ENCODE measurements at places on chromosomes 2 and 18. TPM values are rescaled to one million over a fixed set of nuclear protein-coding genes. Genes with fewer than 3 reads are reported as not detected.

GRCh38 chr2:166516712-166517303 lies 22.8 kb upstream of the SCN7A start:
- H3K4me1 ChIP-seq = no peaks in the 10 kb centered on the region
- no peaks in the 10 kb centered on the region for H3K27me3 ChIP-seq
- H3K27ac ChIP-seq = no peak overlapping the region
- no peaks in the 10 kb centered on the region for H3K36me3 ChIP-seq
- DNase-seq = no peak

DNA sequence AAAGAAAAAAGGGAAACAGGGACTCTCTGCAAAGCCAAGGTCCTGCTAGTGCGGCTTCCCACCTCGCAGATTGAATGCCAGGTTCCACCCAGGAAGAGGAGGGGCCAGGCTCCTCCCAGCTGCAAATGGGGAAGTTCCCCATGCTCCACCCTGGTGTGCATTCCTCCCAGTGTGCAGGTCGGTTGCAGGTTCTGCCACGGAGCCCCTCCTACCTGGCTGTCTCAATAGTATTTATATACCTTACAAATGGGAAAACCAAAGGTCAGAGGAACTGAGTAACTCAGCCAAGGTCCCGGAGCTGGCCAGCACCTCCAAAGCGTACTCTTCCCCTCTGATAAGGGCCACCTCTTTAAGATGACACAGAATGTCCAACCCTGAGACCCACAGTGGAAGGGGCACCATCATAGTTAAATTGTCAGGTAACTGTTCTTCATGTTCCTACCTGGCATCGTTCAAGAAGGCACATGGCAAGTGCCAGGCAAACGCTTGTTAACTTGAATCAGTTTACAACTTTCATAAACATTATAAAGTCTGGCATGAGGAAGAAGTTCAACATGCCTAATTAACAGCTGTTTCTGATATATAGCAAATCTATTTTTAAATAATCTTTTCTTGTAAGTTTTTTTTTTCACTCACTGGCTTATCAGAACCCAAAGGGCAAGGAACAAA lies 35.5 kb downstream of the POU3F3 start:
- no peaks in the 10 kb centered on the region for H3K4me1 ChIP-seq
- DNase-seq = no peak
- H3K4me3 ChIP-seq = no peak overlapping the region
- no peaks in the 10 kb centered on the region for H3K36me3 ChIP-seq
- peaks cover 2% of the 10 kb centered on the region for H3K27me3 ChIP-seq

DNA sequence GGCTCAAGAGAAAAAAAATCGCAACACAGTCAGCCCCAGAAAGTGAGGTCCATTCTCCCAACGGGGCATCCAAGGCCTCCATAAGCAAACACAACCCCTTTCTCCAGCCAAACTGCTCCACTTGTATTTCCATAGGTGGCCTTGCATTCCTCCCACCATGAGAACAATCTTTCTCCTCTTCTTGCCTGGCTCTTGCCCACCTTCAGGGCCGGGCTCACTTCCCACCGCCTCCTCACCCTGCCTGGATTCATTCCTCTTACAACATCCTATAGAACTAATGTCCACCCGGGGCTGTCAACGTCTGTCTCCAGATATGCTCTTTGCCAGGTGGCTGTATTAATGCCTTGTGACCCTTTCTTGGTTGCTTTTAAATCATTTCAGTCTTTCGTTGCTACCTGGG lies 124.5 kb downstream of the SMAD7 start:
- no peak for DNase-seq
- no peaks in the 10 kb centered on the region for H3K27me3 ChIP-seq
- peaks cover 48% of the 10 kb centered on the region for H3K4me1 ChIP-seq
- no peak overlapping the region for H3K27ac ChIP-seq

GRCh38 chr2:11764359-11764758 lies 17.9 kb downstream of the LPIN1 start:
- H3K36me3 ChIP-seq = peaks cover 17% of the 10 kb centered on the region
- H3K27me3 ChIP-seq = no peaks in the 10 kb centered on the region
- no peak overlapping the region for H3K4me3 ChIP-seq
- no peak overlapping the region for H3K27ac ChIP-seq
- H3K4me1 ChIP-seq = no peaks in the 10 kb centered on the region

GRCh38 chr2:3458396-3459184 lies 60.7 kb downstream of the ADI1 start:
- no peaks in the 10 kb centered on the region for H3K27me3 ChIP-seq
- no peak overlapping the region for H3K27ac ChIP-seq
- no peaks in the 10 kb centered on the region for H3K4me1 ChIP-seq
- no peak for DNase-seq

DNA sequence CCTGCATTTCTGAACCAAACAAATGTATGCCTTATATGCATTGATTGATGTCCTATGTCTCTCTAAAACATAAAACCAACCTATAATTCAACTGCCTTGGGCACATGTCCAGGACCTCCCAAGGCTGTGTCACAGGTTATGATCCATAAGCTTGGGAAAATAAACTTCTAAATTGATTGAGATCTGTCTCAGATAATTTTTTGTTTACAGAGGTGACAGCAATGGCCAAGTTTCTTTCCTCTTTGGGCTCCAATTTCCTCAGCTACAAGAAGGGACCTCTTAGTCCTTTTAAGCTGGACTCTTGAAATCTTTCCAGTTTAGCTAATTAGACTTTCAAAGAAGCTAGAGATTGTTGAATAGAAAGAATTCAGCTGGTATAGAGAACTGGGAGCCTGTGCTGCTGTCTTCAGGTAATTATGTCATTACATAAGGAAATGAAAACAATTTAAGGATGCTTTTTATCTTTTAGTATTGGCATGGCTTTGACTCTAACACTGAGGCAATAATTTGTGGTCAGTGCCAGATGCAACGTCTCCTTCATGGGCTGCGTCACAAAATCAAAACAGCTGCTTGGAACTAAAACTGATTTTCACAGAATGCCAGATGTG lies 412.1 kb upstream of the TRIB2 start:
- H3K4me3 ChIP-seq = no peak overlapping the region
- peaks cover 14% of the 10 kb centered on the region for H3K27me3 ChIP-seq
- H3K4me1 ChIP-seq = peaks cover 9% of the 10 kb centered on the region
- no peak overlapping the region for H3K27ac ChIP-seq
- H3K36me3 ChIP-seq = no peaks in the 10 kb centered on the region
- peak; percentile 48 for DNase-seq

- H3K27ac ChIP-seq = no peak overlapping the region
- no peak overlapping the region for H3K4me3 ChIP-seq
- peaks cover 2% of the 10 kb centered on the region for H3K27me3 ChIP-seq
- no peaks in the 10 kb centered on the region for H3K36me3 ChIP-seq
Observed at GRCh38 chr2:71939588-71940535, 207.8 kb downstream of the CYP26B1 start.

GRCh38 chr2:101195871-101196661 lies 44.9 kb upstream of the TBC1D8 start:
- no peak for DNase-seq
- H3K36me3 ChIP-seq = no peaks in the 10 kb centered on the region
- H3K4me1 ChIP-seq = peaks cover 4% of the 10 kb centered on the region
- H3K27me3 ChIP-seq = peaks cover 5% of the 10 kb centered on the region

GRCh38 chr18:24935896-24936295 lies 416.1 kb downstream of the ZNF521 start:
- H3K36me3 ChIP-seq = no peaks in the 10 kb centered on the region
- H3K27me3 ChIP-seq = peaks cover 3% of the 10 kb centered on the region
- H3K4me1 ChIP-seq = no peaks in the 10 kb centered on the region

DNA sequence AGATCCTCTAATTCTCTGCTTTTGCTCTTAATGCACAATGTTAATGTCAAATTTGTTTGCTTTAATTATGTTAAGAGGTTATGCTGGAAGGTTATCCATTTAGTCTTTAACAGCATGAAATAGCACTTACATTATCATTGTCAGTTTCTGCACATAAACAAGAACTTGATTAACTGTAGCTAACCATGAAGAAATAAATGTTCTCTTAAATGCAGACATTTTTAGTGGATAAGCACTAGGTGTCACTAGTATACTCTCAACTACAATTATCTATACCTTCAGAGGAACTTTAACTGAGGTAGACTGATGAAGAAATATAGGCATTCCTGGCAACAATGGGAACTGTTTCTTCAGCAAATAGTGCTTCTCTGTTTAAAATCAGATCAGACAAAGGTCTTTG lies 178.8 kb upstream of the CHST9 start:
- peaks cover 3% of the 10 kb centered on the region for H3K27me3 ChIP-seq
- no peaks in the 10 kb centered on the region for H3K36me3 ChIP-seq
- no peak overlapping the region for H3K4me3 ChIP-seq
- no peak overlapping the region for H3K27ac ChIP-seq
- DNase-seq = peak; percentile 12
- H3K4me1 ChIP-seq = no peaks in the 10 kb centered on the region

DNA sequence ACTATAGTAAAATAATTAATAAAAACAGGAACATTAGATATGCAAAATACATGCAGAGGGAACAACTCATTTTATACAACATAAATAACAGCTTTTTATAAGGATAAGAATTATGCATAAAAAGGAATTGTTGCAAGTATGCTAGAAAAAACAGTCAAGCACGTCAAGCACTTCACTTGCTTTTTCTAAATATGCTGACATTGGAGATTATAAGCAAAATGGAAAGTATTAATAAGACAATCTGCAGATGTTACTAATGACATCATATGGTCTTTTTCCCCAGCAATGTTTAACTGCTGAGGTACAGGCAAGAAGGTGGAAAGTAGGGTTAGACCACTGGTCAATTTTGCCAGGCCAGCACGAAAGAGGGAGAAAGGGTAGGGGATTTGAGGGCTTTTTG lies 111.7 kb downstream of the HIBCH start:
- H3K27me3 ChIP-seq = no peaks in the 10 kb centered on the region
- no peak for DNase-seq
- H3K36me3 ChIP-seq = no peaks in the 10 kb centered on the region

DSG2 gene
- 168 TPM for total RNA-seq

OST4 gene
- total RNA-seq = 395 TPM

CHRND gene
- not detected for total RNA-seq
